ENCODE measurements at places on chromosomes 1 and 21.

DNA sequence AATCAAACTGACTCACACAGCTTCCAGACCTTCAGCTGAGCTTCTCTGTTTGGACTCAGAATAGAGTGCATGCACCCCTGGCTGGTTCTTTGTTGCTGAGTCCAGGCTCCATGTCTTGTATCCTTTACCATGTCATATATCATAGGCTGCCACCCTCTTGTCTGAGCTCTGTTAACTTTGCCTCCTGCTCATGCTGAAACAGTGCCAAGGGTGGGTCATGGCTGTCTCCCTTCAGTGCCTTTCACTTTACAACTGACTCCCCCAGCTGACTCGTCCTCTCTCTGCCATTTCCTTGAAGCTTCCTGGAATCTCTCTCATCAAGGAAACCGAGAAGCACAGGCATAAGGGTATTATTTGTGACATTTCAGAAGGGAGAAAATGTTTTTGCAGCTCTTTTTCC is 885.3 kb downstream of the TTLL7 start:
- no peak for DNase-seq

GRCh38 chr21:16797540-16797939 is 715.3 kb upstream of the CXADR start:
- no peak for DNase-seq

DNA sequence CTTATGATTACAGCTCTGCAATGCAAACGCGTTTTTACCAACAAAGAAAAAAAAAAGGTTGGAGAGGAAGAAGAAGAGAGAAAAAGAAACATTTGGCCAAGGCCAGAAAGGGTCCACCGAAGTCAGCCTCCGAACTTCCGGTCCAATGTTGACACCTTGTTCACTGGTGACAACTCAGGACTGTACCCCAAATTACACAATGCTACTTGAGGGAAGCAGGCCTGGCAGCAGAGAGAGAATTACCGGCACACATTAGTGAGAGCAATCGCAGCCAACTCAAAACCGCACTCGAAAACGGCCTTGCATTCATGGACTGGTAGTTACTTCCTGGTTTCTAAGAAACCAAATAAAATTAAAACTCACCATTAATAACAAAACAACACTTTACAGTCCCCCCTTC is 652.5 kb downstream of the KIF26B start:
- DNase-seq, result no peak

DNA sequence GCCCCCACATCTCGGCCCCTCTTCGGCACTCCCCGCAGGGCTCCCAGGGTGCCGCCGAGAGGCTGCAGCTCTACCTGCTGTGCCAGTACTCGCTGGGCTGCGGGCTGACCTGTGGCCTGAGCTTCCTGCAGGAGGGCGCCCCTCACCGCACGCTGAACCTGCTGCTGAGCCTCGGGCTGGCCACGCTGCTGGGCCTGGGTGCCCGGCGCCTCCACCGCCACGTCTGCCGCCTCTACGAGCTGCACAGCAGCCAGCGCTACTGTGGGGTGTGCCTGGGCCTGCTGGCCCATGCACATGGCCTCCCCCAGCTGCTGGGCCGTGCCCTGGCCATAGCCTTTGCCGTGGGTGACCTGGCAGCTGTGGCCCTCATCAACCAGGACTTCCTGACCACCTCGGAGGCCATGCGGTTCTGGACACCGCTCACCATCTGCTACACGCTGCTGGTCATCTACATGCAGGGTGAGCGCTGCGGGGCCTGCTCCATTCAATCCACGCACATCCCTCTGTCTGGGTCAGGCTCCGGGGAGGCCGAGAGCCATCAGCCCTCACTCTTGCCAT is 1.9 kb downstream of the TMEM82 start:
- no peak for DNase-seq

DNA sequence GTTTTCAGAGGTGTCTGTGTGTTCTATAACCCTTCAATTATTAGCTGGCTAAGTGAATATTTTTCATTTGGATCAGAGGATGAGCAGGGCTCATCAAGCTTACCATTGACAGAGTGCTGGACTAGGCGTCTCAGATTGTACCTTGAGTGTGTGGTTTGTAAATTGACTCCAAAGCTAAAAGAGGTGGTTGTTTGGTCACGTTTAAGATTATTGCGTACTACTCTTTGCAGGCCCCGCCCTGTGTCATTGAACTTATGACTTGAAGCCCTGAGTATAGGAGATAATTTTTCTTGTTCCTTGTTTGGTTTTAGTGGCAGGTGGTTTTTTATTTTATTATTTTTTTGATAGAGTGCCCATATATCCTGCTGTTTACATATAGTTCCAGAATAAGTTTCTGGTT is 17.7 kb downstream of the MRPS6 start:
- DNase-seq, result no peak

DNA sequence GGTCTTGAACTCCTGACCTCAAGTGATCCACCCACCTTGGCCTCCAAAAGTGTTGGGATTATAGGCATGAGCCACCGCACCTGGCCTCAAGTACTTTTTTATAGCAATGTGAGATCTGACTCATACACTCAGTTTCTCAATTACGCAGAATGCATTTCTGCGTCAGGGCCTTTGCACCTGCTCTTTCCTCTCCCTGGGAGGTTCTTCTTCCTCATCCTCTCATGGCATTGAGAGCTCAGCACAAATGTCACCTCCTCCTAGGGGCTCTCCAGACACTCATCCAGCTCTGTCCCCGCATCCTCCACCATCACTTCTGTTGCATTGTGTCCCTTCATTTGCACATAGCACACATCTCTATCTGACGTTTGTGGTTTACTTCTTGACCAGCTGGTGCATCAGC is 418.8 kb downstream of the PTPRU start:
- DNase-seq, result no peak

GRCh38 chr1:97201641-97202040 is 480.1 kb downstream of the PTBP2 start:
- DNase-seq, result no peak

- no peak for DNase-seq
Observed at GRCh38 chr1:209010475-209011230, 572.9 kb upstream of the CAMK1G start.

GRCh38 chr21:35350965-35351364 is 301.9 kb upstream of the RUNX1 start:
- no peak for DNase-seq

DNA sequence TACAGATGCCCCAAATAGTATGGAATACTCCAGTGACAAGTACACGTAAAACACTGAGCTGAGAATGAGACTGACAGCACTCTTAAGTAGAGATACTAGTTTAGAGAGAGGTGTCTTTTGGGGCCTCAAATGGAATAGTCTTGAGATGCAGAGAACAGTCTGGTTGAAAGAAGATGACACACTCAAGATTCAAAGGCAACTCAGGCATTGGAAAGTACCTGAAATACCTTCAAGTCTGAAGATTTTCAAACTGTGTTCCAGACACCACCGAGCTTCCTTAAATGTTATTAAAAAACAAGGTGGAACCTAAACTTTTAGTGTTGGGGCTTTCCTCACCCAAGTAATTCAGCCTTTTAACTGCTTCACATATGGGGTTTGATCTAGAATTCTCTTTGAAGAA is 437.7 kb downstream of the OMA1 start:
- no peak for DNase-seq

GRCh38 chr1:224087286-224087794 is 26.6 kb upstream of the FBXO28 start:
- no peak for DNase-seq

DNA sequence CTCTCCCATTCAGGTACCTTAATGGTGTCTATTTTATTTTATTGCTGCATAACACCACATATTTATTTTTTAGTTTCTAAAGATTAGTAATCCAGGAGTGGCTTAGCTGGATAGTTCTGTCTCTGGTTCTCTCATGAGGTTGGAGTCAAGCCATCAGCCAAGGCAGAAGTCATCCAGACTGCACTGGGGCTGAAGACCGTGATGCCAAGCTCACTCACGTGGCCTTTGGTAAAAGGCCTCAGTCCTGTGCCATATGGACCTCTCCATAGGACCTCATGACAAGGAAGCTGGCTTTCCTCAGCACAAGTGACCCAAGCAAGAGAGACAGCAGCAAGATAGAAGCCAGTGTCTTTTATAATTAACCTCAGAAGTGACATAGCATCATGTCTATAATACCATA is 23.0 kb upstream of the DDR2 start:
- DNase-seq, result no peak

All from femur (tissue), 1 donor.